Stimulated activated CD4-positive, alpha-beta T cell treated with anti-CD3 and anti-CD28 coated beads, Interleukin-15, amount 100 ng/mL, for 1 hour (primary cell): ENCODE measurements at places on chromosomes 1 and 21.

- DNase-seq = no peak
Observed at GRCh38 chr1:224163311-224163710, 19.7 kb upstream of the DEGS1 start.

GRCh38 chr1:38489844-38490270 lies 369.7 kb downstream of the RRAGC start:
- no peak for DNase-seq

DNA sequence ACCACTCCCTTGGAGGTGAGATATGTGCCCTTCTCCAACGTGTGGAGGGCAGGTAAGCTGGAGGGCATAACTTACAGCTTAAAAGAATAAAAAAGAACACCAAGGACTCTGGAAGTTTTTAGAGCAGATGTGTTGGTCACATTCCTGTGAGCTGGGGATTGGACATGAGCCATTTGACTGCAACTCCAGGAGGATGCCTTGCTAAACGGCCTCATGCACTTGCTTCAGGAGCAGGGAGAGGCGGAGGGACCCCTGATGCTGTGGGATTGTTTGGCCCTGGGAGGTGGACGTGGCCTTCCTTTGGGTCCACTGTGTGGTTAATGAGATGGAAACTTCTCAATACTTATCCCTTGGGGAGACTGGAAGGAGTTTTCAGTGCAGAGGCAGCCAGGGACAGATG lies 185.6 kb downstream of the RHOU start:
- no peak for DNase-seq

- no peak for DNase-seq
Observed at GRCh38 chr1:18805150-18805879, 54.1 kb downstream of the TAS1R2 start.

DNA sequence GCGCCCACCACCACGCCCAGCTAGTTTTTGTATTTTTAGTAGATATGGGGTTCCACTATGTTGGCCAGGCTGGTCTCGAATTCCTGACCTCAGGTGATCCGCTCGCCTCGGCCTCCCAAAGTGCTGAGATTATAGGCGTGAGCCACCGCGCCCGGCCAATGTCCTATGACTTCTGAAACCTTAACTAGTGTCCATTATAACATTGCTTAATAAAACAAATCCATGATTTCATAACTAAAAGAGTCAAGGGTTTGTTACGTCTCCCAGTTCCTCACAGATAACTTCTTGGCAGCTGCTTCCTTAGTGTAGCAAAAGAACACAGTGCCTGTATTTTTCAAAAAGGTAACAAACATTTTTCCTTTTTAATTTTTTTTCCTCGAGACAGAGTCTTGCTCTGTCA lies 53.6 kb downstream of the FBXO42 start:
- no peak for DNase-seq

GRCh38 chr1:118151312-118151937 lies 33.6 kb downstream of the SPAG17 start:
- no peak for DNase-seq

DNA sequence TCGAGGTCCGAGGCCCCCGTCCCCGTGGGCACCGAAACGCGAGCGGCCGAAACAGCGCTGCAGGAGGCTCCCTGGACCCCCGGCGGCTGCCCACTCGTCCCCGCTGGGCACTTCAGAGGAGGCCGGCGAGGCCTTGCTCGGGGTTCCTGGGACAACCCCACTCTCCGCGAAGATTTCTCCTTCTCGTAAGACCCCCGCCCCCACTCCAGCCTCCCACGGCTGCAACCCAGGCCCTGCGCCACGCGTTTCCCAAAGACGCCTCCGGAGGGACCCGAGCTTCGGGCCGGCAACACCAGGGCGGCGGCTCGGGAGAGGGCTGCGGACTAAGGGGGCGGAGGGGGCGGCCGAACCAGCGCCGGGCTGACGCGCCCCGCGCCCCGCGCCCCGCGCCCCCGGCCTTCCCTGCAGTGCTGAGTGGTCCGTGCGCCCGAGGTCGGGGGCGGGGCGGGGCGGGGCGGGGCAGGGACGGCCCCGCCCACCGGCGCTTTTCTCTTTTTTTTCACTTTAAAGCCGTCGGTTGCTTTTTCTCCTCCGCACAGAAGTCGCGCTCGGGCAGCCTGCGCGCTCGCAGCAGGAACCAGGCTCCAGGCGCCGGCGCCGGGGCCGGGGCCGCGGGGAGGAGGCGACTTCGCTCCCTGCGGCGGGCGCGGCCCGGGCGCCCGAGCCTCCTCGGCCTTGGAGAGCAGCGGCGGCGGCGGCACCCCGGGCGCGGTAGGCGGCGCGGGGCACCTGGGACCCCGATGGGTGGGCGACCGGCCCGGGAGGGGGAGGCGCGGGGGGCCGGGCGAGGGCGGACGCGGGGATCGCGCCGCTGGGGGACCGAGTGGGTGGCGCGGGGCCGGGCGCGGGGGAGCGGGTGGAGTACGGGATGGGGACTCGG lies at the start of gene SPSB1:
Gene SPSB1, plus strand, starts transcription at position 534 of the 880 bp plus-strand sequence. CDS start 62,998 bp downstream, outside the sequence.
- peak; percentile 42 for DNase-seq
